Dorsolateral prefrontal cortex (tissue), 122 donors: ENCODE measurements at places on chromosomes 13 and 19.

DNA sequence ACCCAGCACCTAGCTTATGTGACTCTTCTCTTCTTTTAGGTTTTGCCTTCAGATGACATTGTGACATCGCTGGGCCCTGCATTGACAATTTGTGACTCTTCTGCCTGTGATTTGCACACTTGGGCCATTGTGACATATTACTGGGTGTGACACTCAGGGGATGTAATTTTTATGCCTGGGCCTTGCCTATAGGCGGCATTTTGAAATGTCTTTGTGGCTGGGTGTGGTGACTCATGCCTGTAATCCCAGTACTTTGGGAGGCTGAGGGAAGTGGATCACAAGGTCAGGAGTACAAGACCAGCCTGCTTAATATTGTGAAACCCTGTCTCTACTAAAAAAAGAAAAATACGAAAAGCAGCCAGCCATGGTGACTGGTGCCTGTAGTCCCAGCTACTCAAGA lies 28.4 kb upstream of the ZNF681 start:
- no peak for DNase-seq

DNA sequence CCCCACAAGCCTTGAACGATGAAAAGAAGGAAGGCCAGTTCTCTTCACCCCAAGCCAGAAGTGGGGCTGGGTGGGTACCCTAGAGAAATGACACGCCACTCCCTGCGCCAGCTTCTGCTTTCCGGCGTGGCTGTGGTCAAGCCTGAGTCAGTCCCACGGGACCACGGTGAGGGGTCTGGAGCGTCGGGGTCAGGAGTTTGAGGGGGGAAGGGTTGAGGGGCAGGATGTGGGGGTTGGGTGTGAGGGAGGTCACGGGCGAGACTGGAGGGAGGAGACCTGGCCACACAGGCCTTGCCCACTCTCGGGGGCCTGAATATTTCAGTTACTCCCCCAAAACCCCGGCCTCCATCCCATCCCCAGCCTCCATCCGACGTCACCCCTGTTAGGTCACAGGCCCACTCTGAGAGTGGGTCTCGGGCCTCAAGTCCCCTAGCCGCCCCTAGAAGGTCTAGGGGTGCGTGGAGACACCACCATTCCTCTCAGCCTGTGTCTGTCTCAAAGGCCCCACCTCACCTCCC lies 500 bp upstream of the IFI30 start:
- DNase-seq, result no peak

GRCh38 chr19:6246174-6247006 lies 33.4 kb downstream of the MLLT1 start:
- DNase-seq, result no peak

DNA sequence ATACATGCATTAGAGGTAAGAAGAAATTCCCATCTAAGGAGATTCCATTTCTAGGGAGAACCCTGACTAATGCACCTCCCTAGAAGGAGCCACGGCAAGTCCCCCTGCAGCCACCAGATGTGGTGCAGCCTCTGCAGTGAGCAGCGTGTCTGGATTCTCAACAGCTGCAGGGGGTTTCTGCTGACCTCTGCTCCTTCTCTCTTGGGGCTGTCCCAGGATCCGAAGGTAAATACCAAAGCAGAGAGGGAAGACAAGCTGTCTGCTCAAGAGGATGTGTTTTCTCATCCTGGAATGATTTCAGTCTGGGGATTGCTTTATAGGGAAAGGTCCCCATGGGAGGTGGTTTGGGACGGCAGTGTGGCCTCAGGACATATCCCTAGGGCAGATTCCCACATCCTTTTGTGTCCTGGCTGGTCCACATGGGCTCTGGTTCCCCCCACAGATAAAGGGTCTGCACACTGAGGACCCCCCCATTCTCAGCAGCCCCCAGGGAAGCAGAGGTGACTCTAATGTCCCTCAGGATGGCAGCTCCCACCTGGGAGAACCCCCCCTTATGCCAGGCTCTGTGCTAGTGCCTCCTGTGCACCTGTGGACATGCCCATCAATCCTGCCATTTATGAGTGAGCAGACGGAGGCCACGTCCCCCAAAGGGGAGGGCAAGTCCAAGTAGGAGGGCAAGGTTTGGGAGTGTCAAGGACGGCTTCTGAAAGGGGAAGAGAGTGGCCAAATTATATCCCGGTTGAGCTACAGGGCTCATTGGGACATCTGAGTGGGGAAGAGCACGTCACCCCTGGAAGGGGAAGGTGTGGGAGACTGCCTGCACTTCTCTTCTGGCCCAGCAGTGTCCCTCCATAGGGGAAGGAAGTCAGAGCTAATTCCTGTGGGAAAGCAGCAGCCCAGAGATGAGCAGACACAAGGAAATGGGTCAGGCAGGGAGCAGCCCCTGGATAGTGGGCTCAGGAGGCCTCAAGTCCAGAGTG lies 10.2 kb upstream of the OR10H5 start:
- no peak for DNase-seq
